ENCODE measurements at places on chromosomes 16 and 17.

DNA sequence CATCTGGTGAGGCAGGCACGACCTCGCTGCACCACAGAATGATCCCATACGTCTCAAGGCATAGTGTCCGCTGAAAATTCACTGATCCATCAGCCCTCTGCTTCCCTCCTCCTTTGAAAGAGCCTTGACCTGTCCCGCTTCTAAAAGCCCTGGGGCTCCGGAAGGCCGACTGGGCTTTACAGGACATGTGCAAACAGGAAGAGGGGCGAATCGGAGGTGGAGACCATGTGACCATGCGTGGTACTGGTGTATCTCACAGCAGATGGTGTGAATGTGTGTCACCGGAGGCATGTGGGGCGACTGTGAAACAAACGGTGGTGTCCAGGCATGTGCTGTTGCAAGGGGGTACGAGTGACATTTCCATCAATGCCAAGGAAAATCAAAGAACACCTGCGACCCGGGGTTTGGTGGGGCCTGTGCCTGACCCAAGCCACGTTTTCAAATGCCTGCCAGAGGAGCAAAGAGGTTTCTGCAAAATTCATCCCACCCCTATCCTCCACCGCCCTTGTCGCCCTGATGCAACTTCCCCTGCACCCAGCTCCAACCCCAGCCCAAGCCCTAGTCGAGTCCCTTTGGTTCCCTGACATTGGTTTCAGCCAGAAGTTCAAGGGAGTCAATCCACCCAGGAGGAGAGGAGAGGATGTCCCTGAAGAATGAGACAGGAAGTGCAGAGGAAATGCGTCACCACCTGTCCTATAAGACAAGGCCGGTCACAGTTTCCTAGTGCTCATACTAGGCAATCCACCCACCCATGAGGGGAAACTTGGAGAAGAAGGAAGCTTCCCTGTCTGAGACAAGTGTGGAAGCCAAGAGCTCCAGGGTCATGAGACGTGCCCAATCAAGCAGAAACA is 5.9 kb upstream of the KCNJ18 start:
- no peak for DNase-seq

- peak; percentile 88 for DNase-seq
Observed at GRCh38 chr16:85573696-85574641, 39.2 kb upstream of the GSE1 start.

DNA sequence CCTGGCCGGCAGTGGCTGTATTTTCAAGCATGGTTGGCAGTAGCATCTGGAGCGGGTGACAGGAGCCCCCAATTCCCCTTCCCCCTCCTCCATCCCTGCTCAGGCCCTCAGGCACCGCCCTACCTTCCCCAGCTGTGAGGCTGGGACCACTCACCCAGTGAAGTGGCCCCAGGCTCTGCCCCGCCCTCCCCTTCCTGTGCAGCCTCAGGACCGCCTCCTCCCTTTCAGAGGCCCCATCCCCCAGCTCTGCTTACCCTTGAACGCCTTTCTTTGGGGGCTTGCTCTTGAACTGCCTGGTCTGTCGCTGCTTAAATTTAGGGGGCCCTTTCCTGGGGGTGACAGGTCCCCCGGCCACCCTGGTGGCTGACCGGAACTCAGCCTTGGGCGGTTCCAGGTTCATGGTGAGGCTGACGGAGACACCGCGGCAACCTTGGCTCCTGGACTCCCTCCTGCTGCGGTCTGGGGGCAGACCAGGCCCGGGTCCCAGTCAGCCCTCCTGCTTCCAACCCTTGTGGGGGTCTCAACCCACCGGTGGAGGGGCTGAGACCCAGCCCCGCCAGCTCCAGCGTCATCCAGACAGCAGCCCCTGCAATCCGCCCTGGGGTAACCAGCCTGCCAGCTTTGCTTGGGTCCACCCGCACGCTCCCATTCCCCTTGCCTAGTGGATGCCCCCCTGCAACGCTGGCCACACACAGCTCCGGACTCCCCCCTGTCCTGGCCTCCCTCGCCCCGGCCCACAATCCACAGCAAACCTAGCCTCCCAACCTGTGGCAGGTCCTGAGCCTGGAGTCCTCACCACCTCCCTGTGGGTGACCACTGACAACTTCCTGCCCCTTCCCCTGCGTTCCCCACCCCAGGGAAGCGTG is 3.2 kb downstream of the PDE6G start:
- DNase-seq = no peak

GRCh38 chr16:70572050-70572925 is 48.7 kb downstream of the SF3B3 start:
- no peak for DNase-seq

- no peak for DNase-seq
Observed at GRCh38 chr17:29694918-29695563, 72.3 kb upstream of the CORO6 start.

DNA sequence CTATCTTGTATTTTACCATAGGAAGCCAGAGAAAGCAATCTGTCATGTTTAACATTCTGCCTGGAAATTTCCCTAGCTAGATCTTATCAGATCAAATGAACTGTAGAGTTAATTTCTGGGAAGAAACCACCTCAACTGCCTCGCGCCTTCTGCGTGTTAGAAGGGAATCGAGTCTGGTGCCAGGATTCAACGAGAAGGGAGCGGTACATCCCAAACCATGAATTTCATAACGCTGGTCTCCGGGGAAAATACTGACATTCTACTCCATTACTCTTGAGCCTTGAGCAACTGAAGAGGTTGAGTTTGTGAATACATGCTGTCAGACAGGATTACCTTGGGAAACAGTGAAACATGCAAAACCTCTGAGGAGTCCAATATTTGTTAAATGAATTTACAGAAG is 35.2 kb downstream of the MPHOSPH6 start:
- no peak for DNase-seq

GRCh38 chr17:81416612-81417011 is 21.4 kb downstream of the BAHCC1 start:
- DNase-seq = no peak

- DNase-seq = peak; percentile 99
Observed at GRCh38 chr16:30650369-30651123, at the start of gene PRR14. TSS of gene PRR14 (plus strand) at chr16:30650960. CDS start at chr16:30651646, 686 bp downstream.

DNA sequence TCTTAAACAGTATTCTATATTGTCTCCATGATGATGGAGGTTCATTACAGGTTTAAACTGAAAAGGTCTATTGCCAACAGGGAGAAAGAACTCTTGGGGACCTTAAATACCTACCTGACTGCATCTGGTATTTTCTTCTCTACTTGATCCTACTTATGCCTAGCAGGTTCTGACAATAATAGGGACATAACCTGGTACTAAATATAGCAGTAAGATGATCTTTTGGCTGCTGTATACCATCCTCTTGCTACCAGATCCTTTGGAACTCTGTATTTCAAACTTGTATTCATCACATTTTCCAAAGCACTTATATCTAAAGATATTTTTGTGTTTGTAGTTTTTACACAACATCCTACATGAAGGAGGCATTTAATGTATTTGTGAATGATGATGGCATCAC is 146.5 kb upstream of the CORO6 start:
- DNase-seq = no peak

DNA sequence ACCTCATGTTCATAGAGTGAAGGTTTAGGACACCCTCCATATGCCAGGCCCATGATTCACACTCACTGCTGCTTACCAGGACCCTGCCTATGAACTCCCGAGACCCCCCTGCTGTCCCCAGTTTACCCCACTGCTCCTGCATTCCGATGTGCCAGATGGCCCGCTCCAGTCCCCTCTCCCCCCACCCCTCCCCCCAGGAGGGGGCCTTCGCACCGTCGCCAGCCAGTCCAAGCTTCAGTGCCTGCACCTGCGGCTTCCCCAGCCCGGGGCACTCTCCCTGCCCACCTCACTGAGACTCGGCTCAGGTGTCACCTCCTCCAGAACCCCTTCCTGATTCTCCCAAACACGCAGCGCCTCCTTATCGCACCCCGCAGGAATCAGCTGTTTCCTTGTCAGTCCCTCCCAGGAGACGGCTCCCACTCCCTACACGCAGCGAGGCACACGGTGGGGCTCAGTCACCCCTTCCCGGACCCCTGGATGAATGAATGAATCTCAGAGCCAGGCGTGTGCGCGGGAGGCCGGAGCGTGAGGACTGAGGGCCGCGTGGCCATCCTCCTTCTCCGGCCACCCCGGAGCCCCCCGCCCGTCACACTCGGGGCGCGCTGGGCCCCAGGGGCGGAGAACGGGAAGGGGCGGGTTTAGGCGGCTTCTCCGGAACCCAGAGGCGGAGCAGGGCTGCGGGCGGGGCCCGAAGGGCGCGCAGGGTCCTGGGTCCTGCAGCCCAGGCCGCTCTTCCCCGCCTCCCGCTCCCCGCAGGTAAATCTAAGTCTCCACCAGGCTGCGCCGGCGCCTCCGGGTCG is 1.6 kb downstream of the MYO1C start:
- DNase-seq = no peak

DNA sequence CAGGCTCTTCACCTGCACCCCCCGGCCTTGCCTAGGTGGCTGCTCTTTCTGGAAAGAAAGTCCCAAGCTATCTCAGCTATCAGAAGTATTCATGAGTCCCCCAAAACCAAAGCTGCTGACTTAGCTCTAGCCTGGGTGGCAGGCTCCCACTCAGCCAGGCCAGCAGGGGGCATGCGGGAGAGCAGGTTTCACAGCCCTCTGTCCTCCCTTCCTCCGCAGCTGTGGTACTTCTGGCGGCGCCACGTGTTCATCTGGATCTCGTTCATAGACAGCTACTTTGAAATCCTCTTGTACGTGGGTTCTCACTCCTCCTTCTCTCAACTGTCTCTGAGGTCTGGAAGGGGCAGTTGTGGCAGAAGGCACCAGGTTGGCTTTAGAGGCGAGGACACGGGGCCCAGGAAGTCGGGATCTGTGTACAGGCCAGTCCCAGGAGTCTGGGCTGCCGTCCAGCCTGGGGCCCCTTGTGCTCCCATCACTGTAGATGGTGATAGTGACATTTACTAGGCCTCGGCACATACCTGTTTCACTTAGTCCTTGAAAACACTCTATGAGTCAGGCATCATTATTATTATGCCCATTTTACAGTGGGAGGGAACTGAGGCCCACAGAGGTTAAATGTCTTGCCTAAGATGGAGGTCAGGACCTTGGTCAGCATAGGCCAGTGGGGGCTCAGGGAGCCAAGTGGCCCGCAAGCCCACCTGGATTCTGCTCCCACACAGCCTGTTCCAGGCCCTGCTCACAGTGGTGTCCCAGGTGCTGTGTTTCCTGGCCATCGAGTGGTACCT is 12.9 kb downstream of the TRPV2 start:
- DNase-seq = no peak
